ENCODE measurements at places on chromosomes 1 and 21.

DNA sequence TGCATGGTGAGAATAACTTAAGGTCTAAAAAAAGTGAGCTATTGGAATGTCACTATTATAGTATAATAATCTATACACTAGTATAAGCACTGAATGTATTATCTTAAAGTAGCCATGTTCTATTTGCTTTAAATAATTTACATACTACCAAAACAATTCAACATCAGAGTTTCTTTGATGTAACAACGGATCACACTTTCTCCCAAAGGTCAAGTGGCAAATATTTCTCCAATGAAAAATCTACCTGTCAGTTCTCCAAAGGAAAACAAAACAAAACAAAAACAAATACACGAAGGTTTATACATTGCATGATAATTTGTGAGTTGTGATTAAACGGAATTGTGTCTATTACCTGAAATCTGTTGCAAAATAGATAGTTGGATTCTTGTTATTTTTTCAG lies 581.4 kb downstream of the USP25 start:
- no peak for DNase-seq

GRCh38 chr1:21804536-21804935 lies 7.5 kb upstream of the LDLRAD2 start:
- DNase-seq = no peak

DNA sequence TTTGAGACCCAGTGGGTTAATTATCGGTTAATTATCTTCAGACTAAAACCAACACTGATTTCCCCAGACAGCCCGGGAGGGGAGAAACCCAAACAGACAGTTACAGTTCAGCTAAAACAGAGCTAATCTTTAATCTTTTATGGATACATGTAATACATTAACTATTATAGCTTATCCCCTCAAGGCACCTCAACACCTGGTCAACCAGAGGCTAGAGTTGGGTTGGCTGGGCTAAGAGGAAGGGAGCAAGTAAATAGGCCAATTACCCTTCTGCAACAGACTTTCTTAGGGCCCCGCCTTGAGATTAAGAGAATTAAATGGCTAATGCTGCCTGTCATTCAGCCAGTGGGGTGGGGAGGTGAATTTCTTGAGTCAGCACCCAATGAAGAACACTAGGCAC lies 6.6 kb upstream of the MED18 start:
- DNase-seq = no peak

- DNase-seq = no peak
Measured at GRCh38 chr1:63943393-63943792, 169.6 kb downstream of the ROR1 start.

DNA sequence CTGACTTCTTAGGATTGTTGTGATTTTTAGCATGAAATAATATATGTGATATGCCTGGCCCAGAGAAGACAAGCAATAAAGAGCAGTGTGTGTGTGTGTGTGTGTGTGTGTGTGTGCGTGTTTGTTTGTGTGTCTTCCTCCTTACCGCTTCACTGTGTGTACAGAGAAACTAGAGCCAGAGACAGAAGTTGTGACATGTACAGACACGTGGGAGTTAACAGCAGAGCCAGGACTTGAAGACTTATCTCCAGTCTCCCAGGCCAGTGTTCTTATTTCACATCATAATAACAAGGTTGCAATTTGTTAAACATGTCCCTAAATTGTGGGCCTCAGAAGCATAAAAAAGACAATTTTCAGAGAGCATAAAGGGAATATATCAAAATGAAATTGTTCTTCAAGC lies 192.0 kb upstream of the JUN start:
- no peak for DNase-seq

DNA sequence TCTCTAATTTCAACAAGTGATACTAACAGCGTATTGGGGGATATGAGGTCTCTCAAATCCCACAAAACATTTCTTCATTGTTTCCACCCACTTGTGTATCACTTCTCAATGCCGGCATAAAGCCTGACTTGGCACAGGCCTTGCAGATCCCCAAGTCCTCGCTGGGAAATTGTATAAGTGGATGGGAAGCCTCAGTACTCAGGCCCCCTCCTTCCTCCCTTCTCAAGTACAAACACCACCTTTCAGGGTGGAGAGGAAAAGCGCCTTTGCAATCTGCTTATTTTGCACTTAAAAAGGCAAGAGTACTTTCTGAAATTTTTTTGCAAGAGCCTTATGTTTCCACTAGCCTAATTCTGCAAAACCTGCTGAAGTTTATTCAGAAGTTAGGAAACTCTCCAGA lies 25.8 kb upstream of the KLHDC8A start:
- no peak for DNase-seq

DNA sequence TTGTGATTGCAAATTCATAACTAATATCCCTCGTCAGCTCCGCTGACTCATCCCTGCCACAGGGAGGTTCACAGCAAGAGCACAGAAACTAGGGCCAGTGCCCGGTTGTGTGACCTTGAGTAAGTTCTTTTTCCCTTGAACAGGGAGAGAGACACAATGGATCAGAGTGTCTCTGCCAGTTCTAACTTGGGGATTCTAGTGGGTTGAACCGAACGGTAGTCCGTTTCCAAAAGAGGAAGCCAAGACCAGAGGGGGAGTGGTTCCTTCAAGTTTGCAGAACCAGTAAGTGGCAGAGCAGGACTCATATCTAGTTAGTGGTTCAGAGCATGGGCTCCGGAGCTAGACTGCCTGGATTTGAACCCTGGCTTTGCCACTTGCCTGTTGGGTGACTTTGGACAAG lies 4.9 kb upstream of the SHISA4 start:
- DNase-seq = no peak

DNA sequence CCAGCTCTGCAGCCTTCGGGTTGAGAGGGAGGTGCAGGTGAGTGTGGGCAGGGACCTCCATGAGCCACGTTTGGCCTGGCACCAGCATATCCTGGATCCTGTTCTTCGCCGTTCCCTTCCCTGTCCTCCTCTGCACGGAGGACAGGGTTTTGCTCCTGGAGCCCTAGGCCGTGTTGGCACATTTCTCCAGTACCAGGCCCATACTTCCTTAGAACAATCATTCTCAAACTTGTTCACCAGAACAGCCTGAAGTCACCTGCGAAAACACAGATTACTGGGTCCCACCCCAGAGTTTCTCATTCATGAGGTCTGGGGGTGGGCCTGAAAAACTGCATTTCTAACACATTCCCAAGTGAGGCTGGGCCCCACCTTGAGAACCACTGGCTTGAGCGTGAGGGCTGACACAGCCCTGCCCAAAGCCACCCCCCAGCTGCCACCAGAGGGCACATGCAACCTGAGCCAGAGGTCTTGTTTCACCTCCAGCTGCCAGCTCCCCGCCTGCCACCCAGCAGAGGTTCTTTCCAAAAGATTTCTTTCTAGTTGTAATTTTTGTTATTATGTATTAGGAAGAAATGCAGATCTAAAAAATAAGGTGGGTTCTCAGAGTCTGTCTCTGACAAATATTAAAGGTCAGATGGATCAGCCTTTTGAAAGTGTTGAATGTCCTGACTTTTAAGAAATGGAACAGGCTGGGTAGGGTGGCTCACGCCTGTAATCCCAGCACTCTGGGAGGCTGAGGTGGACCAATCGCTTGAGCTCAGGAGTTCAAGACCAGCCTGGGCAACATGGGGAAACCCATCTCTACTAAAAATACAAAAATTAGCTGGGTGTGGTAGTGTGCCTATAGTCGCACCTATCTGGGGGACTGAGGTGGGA lies 39.6 kb upstream of the LDLRAP1 start:
- peak; percentile 71 for DNase-seq

- no peak for DNase-seq
Measured at GRCh38 chr1:225451340-225451739, 23.5 kb upstream of the LBR start.

DNA sequence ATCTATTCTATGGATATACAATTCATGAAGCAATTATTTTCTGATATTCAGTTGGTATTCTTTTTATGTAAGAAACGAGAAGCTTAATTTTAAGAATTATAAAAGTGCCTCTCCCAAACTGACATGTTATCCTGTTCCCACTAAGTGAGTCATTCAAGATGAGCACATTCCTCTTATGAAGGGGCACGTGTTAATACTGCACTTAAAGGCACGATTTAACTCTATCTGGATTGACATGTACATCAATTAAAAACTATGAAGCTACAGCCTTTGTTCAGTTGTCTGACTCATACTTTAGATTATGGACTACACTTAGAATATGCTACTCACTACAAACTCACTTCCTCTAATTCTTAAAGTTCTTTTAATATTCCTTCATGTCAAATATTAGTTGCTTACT lies 111.6 kb downstream of the CYYR1 start:
- no peak for DNase-seq

- no peak for DNase-seq
Measured at GRCh38 chr1:150018165-150018564, 7.6 kb upstream of the OTUD7B start.

- DNase-seq = no peak
Measured at GRCh38 chr1:97647776-97648175, 273.1 kb downstream of the DPYD start.

DNA sequence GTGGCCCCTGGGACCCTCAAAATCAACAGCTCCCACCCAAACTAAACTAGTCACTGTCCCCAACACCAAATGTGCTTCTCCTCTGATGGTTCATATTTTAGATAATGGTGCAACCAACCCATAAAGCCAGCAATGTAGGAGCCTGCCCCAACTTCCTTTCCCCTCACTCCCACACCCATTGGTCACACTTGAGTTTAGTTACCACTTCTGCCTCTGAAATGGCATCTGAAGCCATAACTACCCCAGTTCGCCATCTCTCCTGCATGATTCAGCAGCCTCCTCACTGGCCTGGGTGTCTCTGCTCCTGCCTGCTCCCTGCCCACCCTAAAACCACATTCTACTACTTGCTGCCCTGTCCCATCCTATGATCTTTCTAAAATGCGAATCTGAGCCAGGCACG lies 3.4 kb upstream of the CDCP2 start:
- no peak for DNase-seq

- DNase-seq = no peak
Measured at GRCh38 chr1:42484382-42484781, 21.3 kb downstream of the CCDC30 start.

DNA sequence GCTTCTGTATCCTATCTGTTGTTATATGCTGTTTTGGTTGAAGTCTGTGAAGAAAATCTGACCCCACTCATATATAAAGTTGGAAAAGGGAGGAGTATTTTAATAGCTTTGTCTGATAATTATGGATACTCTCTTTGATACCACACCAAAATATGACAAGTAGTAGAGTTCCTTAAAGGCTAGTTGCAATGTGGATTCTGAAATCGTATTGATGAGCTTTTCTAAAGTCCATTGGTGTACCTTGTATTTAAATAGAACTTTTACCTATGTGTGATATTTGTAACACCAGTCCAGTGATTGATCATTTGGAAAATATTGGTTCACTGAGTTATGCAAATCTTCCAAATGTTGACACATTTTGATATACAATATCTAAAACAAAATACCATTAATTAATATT lies 7.7 kb downstream of the GAS5 start:
- no peak for DNase-seq

DNA sequence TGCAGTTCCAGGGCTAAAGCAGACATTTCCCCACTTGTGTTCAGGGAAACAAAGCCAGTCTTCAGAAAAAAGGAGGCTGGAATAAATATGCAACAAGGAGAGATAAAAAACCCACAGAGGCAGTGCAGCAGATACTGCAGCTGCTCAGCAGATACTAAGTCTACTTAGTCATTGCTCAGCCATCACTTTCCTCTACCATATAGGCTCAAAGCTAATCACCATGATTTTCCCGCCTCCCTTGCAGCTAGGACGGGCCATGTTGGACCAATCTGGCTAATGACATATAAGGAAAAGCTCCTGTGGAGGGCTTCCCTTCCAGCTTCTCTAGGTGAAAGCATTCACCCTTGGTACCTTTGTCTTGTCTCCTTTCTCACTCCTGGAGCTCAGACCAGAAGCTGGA lies 10.0 kb upstream of the EFHD2 start:
- DNase-seq = no peak

- no peak for DNase-seq
Measured at GRCh38 chr1:228346731-228347130, 59.9 kb downstream of the TRIM11 start.

DNA sequence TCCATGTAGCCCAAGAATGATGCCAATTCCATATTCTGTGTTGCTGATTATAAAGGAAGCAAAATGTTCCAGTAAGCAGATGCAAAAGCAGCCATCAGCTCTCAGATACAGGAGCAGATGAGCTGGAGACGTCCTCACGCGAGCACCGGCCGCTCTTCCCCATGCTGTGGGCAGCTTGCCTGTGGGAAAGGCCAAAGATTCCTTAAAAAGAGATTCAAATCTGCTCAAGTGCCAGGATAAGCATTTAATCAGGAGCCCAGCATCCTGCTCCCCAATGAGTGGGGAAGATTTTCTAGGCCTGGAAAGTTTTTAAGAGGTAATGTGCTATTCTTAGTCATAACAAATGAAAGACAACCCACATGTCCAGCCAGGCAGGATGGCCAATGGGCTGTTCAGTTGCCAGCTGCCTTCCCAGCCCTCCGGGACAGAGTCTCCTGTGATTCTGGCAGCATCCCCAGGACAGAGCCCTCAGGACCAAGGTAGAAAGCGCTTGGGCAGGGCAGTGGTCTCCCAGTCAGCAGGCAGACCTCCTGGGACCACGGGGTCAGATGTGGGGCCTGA lies 108.2 kb upstream of the TMPRSS2 start:
- DNase-seq = no peak

DNA sequence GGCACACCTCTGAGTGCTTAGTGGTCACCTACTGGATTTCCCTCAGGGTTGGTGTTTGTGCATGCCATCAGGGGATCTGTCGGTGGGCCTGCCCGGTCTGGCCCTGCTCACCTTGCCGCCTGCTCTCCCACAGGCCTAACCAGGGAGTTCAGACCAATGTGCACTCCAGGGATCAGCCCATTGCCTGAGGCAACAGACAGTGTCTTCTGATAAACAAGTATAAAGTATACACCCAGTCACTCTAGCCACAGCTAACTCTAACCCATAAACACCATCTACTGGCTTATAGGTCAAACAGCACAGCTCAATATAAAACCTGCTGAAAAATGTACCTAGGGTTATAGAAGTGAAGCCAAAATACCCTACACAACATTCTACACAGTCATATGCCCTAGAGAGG lies 1300.0 kb downstream of the PLA2G4A start:
- DNase-seq = no peak

DNA sequence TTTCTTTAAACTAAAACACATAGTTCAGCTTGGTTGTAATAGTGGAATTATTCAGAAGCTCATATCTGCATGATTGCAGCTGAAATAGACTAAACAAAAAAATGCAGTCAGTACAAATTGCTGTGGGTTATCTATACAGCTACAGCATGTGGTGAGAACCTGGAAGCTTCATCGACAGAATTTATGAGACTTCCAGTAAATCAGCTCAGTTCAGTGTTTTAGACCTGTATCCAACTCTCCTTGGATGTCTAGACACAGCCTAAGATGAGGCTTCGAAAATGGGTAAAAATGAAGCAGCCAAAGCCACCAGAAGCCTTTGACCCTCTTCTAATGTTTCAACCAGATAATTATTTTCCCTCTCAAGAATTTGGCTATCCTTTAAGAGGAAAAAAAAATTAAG lies 127.1 kb upstream of the C1orf105 start:
- no peak for DNase-seq

GRCh38 chr1:55060133-55060999 lies 21.0 kb downstream of the PCSK9 start:
- DNase-seq = no peak
